ENCODE measurements at places on chromosomes 5 and 9. TPM values are rescaled to one million over a fixed set of nuclear protein-coding genes. Genes with fewer than 3 reads are reported as not detected.

GRCh38 chr9:17005056-17005823, 129.6 kb upstream of the CNTLN start:
- DNase-seq = no peak

DNA sequence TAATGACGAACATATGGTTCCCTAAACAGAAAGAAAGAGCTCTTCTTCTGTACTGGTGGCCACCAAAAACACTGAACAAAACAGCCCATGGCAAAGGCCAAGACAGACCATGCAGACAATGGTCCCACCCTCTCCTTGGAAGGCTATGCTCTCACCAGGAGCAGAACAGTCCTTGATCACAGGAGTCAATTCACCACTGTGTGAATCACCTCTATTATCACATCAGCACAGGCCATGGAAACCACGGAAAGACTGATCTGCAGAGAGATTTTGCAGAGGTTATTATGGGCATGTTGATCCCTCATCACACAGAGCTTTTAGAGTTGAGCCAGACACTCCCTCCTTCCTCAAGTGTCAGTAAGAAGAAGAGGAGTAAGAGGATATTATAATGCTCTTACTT, 134.0 kb upstream of the RASEF start:
- DNase-seq = no peak

DNA sequence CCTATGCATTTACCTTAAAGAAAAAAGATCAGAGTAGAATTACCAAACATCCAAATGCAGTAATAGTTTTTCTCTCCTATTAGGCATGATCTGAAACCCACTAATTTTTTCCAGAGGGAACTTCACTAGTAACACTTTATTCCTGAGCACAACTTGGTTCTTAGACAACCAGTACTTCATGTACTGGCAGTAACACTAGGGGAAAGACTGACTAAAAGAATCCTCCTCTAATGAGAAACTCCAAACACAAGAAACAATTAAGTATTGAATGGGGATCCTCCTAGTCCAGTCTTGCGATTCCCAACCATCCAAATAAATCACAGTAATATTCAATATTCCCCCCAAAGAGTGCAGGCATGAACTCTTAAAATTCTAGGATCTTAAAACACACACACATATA, 48.9 kb downstream of the ZNF608 start:
- DNase-seq = no peak

DNA sequence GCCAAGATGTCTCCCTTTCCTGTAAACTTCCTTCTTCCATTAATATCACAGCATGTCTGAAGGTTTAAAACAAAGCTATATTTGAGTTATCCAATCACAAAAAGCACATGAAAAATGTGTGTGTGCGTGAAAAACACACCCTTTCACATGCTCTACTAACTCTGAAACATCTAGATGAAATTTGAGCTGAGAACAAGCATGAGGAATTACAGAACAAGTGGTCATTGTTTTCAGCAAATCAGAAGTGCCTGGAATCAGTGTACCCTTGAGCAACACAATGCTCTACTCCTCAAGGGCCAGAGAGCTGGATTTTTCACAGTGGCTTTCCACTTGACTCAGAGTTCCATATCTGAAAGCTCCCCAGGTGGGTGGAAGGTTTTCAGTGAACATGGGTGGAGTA, 255.9 kb downstream of the PSAT1 start:
- DNase-seq = no peak

The PCDHA9 gene
- not detected for total RNA-seq

The INSL4 gene
- total RNA-seq = not detected

GRCh38 chr5:38420691-38421390, 135.6 kb downstream of the LIFR start:
- DNase-seq = no peak

The NUDT12 gene
- total RNA-seq = 5.7 TPM

The COL15A1 gene
- total RNA-seq = 0.11 TPM

GRCh38 chr5:44945743-44946142, 137.0 kb downstream of the MRPS30 start:
- no peak for DNase-seq

DNA sequence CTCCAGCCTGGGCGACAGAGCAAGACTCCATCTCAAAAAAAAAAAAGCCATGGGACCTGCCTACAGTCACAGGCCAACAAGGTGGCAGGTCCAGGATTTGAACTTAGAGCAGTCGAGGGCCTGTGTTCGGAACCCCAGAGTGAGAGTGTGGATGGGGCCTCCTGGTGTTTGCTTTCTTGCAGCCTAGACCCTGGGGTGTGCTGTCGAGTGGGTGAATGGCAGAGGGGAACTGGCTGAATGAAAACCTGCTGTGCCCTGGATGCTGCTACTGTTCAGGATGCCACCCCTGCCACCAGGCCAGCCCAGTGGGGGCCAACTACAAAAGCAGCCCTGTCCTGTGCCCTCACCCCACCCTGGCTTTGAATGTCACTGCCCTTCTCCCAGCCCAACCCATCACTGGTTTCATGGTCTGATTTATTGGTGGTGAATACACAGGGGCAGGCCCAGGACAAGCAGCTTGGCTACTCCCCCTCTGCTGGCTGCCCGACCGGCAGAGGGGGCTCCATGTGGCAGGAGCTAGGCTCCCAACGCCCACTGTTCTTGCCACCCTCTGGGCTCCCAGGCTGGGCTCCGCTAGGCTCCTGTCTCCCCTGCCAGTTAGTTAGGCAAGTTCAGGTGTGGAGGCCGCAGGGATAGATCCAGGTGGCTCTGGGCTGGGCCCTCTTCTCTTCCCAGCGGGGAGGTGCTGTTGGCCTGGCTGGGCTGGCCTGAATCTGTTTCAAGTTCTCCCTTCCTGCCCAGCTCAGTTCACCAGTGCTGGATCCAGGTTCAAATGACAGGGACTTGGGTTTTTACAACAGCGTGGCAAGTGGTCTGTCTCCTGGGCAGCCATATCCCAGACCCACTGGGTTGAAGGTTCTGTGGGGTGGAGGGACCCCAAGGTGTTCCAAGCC, 12.2 kb downstream of the FPGS start:
- no peak for DNase-seq

- DNase-seq = no peak
Observed at GRCh38 chr5:147773587-147773986, 8.9 kb downstream of the JAKMIP2 start.

The TAF11L14 gene
- not detected for total RNA-seq

- DNase-seq = no peak
Observed at GRCh38 chr5:110441035-110441434, 285.4 kb downstream of the TMEM232 start.

GRCh38 chr9:2291980-2292704, 277.0 kb downstream of the SMARCA2 start:
- no peak for DNase-seq

GRCh38 chr9:71326360-71326759, 204.9 kb upstream of the TRPM3 start:
- no peak for DNase-seq

Data from activated naive CD4-positive, alpha-beta T cell treated with anti-CD3 and anti-CD28 coated beads, Interleukin-2, amount 50 U/mL, for 72 hours (primary cell).